ENCODE measurements at places on chromosomes 11 and 22.

DNA sequence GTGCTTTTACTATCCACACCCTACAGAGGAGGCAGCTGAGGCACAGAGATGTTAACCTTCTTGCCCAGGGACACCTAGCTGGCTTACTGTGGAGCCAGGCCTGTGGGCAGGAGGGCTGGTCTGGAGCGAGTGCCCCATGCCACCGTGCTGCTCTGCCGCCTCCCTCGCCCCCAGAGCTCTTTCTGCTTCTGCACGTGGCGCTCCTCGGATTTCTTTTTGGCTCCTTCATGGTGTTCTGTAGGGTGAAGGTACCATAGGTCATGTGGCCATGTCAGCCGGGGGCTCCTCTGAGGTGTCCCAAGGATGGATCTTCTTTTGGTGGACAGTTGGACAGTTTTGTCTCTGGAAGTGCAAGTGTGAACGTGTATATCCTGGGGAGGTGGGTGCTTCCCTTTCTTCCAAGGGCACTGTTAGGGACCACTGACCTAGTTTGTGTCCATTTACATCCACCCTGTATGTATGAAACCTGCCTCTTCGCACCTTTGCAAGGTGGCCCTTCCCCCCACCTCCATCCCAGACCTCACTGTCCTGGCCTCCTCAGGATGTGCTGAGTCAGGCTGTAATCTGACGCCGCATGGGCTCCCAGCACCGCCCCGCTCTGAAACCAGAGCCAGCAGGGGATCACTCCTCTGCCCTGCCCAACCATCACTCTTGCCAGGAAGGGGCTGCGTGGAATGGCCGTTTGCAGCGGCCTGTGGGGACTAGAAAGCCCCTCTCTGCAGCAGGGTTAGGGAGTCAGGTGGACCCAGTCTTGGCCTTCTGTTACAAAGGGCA, 31.7 kb downstream of the POLR3H start:
- no peak for DNase-seq

- no peak for DNase-seq
Measured at GRCh38 chr22:44409974-44410316, 88.1 kb downstream of the RTL6 start.

DNA sequence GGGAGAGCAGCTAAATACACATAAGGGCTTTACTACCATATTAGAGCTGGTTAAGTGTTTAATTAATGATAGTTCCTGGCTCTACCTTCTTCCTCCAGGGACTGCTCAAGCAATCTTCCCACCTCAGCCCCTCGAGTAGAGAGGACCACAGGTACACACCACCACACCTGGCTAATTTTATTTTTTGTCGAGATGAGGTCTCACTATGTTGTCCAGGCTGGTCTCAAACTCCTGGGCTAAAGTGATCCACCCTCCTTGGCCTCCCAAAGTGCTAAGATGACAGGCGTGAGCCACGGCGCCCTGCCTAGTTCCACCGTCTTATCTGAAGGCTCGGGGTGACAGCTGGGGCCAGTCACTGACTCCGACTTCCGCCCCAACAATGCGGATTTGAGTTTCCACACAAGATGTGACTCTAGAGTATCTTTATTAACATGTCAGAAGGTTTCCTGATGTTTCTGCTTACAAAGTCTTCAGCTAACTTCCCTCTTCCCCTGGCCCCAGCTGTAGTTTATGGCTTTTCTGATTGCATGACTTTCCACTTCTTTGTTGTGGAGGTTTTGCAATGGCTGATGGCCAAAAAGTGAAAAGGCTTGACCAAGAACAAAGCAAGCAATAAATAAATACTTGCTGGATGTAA, 16.8 kb downstream of the TPST2 start:
- peak; percentile 29 for DNase-seq

GRCh38 chr11:115104851-115105453, 399.3 kb downstream of the CADM1 start:
- DNase-seq: no peak

- no peak for DNase-seq
Measured at GRCh38 chr11:129864811-129865210, 30.6 kb downstream of the NFRKB start.

- DNase-seq: no peak
Measured at GRCh38 chr11:12801976-12802375, 127.8 kb downstream of the TEAD1 start.

DNA sequence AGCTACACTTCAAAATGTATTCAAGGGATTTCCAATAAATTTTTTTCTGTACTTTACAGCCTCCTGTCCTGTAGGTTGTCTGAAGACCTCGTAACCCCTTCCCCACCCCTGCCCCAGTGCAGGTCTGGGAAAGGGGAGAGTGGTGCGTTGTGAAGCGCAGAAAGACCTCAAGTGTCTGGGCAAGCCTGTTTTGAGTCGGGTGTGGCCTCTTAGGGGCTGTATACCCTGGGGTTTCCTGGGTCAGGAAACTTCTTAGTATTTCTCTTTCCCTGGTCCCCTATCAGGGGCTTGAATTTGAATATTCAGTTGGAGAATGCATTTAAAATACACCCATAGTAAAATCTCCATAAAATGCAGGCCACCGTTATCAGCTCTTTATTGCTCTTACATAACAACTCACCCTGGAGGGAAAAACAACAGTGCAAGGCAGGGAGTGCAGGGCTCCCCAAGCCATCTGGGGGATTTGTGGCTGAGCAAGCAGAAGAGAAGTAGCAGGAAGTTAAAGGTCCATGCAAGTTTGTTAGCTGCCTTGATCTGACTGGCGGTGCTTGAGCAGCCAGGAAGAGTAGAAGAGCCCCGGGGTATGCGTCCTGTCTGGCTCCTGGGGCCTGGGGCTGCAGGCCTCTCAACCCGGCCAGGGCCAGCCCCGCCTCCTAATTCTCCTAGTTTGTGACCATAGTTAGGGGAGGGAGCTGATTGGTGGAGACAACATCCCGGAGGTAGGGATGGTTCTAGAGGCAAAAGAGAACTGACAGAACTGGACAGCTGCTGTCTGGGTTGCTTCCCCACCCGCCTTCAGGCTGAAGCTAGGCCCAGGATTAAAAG, 25.7 kb downstream of the ARHGAP1 start:
- peak; percentile 63 for DNase-seq

DNA sequence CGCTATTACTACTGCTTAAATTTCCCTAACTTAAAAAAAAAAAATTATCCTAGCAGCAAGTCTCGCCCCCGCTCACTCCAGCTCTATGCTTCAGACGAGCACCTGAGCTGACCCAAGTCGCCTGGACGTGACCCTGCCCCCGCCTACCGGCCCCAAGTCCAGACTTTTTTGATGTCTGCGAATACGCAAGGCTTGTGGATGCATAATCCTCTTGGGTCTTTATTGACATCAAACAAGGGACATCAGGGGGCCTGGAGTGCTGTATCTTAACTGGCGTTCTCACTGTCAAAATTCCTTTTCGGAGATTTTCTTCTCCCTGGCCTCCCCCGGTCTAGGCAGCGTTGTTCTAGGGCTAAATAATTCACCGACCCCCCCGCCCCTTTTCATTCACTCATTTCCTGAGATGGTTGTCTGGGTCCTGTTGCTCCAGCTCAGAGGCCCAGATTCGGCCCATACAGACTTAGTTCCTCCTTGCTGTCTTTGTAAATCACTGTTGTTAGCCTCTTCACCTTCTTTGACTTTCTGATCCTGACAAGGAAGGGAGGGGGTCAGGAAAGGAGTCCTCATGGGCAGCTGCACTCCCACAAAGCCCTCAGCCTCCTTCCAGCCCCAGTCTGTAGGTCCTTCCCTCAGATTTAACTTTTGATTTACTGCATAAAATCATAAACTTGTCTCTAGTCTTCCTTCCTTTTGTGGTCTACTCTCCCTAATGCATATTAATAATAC, 601 bp upstream of the LRP4 start:
- no peak for DNase-seq

GRCh38 chr11:72741429-72741833, 10.8 kb downstream of the ARAP1 start:
- DNase-seq: no peak

- no peak for DNase-seq
Measured at GRCh38 chr11:27124514-27125264, 84.1 kb downstream of the BBOX1 start.

- DNase-seq: no peak
Measured at GRCh38 chr11:124434699-124435098, 10.0 kb upstream of the OR8B4 start.

- no peak for DNase-seq
Measured at GRCh38 chr11:134437821-134438220, 25.8 kb upstream of the B3GAT1 start.

DNA sequence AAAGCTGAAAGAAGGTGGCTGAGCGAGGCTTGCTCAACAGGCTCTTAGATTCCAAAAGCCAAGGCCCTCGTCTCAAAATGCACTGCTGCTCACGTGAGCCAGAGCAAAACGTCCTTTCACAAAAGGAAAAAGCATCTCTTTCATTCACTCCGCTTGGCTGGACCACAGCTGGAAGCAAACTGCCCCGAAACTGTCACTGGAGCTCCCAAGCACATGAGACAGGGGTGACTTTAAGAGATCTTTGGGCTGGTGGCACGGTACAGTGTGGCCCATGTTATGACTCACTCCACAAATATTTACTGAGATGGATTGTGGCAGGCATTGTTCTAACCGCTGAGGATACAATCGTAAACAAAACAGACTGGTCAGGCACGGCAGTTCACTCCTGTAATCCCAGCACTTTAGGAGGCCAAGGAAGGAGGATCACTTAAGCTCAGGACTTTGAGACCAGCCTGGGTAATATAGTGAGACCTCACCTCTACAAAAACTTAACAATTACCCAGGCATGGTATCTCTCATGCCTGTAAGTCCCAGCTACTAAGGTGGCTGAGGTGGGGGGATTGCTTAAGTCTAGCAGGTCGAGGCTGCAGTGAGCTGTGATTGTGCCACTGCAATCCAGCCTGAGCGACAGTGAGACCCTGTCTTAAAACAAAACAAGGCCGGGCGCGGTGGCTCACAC, 3.6 kb downstream of the PLA2G6 start:
- no peak for DNase-seq

- no peak for DNase-seq
Measured at GRCh38 chr11:22707119-22707899, 40.9 kb downstream of the GAS2 start.

GRCh38 chr11:97860237-97860636, 1160.5 kb upstream of the CNTN5 start:
- no peak for DNase-seq

GRCh38 chr11:121892863-121893262, 223.2 kb downstream of the BLID start:
- no peak for DNase-seq

GRCh38 chr22:46841522-46841921, 79.1 kb downstream of the TBC1D22A start:
- no peak for DNase-seq

GRCh38 chr22:19970479-19971275, 29.1 kb upstream of the TXNRD2 start:
- peak; percentile 85 for DNase-seq

DNA sequence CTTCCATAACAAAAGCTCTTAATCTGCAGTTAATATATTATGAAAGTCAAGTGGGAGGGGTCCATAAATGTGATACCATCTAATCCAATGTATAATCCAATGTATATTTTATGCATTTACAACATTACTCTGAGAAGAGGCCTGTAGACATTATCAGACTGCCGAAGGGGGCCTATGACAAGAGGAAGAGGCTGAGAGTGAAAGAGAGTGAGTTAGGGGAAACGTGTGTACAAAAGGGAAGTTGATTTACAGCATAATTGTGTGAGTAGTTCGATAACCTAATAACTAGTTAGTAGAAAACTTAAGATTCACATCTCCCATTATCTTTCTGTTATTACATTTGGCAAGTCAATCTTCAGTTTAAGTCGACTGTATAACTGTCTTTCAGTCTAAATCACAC, 86.6 kb downstream of the DDX10 start:
- DNase-seq: no peak

- no peak for DNase-seq
Measured at GRCh38 chr11:79949574-79949973, 508.7 kb upstream of the TENM4 start.

DNA sequence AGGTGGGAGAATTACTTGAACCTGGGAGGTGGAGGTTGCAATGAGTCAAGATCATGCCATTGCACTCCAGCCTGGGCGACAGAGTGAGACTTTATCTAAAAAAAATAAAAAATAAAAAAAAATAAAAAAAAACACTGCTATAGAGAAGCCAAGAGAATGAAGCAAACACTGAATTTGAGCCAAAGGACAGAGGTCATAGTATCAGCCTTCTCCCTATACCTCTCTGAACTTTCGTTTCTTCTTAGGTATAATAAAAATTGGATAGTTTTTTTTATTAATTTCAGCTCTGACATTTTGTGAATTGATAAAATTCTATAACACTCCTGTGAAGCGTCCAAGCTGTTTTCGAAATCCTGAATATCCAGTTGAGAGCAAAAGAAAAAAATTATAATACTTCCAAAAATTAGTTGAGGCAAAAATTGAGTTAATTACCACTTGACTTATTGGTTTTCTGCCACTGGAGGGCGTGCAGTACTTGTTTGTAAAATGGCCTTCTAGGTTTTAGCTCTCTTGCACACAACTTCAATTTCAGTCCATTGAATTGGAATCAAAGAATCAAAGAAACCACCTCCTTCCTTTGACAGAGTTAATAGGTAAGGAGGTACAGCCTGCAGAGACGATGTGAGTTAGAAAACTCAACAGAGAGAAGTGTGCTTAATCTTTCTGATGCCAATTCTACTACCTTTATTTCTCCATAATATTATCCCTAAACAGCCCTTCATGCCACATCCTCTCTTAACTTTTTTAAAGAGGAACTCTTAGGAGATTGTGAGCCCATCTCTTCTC, 143.2 kb downstream of the BBOX1 start:
- peak; percentile 46 for DNase-seq

- no peak for DNase-seq
Measured at GRCh38 chr11:76251226-76251575, 44.9 kb upstream of the WNT11 start.

GRCh38 chr11:86873573-86874083, 73.3 kb downstream of the PRSS23 start:
- DNase-seq: no peak

DNA sequence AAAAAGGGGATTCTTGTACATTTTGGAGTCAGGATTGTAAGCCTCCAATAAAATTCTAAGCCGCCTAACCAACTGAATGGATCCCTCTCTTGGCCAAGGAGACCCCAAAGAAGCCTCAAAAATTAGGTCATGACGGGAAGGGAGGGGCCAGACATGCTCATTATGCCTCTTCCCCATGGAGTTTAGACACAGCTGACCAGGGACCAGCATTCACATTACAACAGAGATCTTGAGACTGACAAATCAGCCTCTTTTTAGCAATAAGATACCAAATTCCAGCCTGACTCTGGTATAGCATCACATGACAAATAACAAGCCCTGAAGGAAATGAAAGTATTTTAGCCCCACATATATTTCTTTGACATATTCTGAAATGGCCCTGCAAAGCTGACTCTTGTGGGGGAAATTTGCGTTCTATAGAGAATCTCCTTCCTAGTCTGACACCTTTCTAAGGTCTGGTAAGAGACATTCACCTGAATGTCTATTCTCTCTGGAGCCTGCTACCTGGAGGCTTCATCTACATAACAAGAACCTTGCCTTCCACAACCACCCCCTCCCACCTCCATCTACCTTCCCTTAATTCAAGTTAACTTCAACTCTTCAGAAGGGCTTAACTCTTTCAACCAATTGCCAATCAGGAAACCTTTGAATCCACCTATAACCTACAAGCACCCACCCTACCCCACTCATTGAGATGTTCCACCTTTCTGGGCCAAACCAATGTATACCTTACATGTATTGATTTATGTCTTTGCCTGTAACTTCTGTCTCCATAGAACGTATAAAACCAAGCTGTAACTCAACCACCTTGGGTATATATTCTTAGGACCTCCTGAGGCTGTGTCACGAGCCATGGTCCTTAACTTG, 10.3 kb downstream of the GAL start:
- no peak for DNase-seq

- no peak for DNase-seq
Measured at GRCh38 chr11:76753950-76754349, 29.2 kb upstream of the TSKU start.

All from CD4-positive, alpha-beta T cell treated with Interleukin-17A for 4 hours (primary cell).